ENCODE measurements at places on chromosomes 2 and 18.

DNA sequence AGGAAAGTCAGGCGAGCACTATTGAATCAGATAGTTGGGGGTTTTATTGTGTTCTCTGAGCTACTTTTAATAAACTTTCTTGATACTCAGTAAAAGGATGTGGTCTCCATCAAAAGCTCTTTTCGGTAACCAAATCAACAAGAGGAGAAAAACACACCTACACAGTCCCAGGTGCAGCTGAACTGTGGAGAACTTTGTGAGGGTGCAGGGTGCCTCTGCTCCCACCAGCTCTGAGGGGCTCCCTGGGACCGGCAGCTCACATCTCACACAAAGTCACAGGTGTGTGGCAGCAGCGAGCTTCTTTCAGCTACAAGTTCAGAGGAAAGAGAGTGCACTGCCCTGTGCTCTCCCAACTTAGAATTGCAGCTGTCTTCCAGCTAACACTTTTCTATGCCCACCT is 650.4 kb downstream of the RNF144A start:
- no peak for DNase-seq

DNA sequence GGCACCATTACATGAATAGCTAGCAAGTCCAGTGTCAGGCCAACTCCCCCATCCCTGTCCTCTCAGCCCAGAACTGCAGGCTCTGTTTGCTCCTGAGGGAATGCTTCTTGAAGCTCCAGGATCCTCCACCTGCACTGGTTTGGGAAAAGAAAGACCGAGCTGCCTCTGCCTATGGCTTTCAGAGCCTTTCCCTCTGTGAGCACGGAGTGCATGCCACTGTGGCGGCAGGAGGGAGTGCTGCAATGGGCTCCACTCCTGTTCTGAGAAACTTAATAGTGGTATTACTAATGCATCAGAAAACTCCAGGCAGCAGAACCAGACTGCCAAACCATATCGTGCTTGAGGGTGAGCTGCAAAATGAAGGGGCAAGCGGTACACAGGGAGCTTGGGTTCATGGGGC is 271.8 kb downstream of the SRBD1 start:
- no peak for DNase-seq

GRCh38 chr2:204727368-204727767 is 182.1 kb downstream of the PARD3B start:
- DNase-seq = no peak

- DNase-seq = peak; percentile 76
Observed at GRCh38 chr2:8003462-8004075, 678.3 kb upstream of the ID2 start.

DNA sequence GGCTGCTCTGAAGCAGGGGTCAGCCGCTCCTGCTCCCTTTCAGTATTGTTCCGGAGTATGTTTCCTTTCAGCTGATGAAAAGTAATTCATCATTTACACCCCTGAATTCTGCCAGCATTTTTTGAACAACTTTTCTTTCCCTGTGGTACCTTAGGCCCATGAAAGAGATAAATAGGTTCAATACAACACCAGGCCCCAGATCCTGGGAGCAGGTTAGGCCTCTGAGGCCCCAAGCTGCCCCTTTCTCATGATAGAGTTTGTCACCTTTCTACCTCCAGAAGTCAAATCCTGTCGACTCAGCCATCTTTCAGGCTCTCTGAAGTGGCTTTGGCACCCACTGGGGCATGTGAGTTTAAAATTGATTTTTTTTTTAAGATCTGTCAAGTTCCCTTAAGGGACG is 1415.1 kb upstream of the ZEB2 start:
- DNase-seq = no peak

- no peak for DNase-seq
Observed at GRCh38 chr2:189522435-189523151, 58.0 kb downstream of the SLC40A1 start.

- peak; percentile 53 for DNase-seq
Observed at GRCh38 chr2:218984239-218985020, 554 bp downstream of the FEV start.

- no peak for DNase-seq
Observed at GRCh38 chr18:45521777-45522176, 93.5 kb upstream of the SLC14A2 start.

DNA sequence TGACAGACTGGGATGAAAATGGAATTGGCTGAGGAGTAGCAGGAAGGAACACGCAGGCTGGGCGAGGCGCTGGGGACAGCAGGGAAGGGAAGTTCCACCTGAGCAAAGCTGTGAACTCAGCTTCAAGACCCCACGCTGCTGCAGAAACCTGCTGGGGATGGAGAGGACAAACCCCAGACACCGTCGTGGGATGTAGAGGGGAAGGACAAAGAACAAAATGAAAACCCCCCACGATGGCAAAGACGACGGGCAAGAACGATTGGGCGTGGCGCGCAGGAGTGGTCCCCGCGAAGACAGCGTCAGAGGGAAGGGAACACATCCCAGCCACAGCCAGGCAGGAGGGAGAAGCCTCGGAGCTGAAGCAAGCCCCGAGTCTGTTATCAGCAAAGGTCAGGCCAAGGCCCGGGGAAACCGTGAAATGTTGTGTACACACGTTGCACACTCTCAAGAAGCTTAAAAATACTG is 222.9 kb downstream of the NDUFA10 start:
- DNase-seq = no peak

- no peak for DNase-seq
Observed at GRCh38 chr2:199988151-199988550, 32.8 kb downstream of the MAIP1 start.

DNA sequence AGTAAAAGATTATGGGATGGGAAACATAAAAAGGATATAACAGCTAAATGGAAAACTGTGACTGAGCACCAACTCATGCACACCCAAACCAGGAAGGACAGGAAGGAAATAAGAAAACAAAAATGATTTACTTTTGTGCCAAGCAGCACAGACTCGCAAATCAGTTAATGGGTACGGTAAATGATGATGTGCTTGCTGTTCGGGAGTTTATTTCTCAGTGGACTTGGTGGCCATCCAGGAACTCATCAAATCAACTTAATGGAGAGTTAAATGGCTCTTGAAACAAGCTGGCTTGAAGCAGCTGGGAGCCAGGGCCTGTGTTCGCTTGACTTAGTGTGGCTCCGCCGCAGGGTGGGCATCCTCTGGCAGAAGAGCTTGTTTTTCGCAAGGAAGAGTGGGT is 36.2 kb downstream of the MTCL1 start:
- no peak for DNase-seq

- no peak for DNase-seq
Observed at GRCh38 chr2:23464905-23465537, 80.0 kb downstream of the KLHL29 start.

DNA sequence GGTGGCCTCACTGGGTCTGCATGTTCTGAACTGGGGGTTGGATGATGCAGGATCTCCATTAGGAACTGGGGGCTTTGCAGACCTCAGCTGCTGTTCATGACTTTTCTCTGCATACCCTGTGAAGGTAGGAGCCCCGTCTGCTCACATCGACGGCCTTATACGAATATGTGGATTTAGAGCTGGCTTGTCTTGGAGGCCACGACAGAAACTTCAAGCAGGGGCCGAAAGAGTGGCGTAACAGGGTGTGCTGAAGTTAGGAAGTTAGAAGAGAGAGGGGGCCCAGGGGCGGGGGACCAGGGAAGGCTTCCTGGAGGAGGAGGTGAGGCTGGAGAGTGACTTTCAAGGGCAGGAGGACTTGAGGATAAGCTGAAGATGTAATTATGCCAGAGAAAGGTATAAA is 144.9 kb downstream of the TSN start:
- DNase-seq = no peak

- DNase-seq = no peak
Observed at GRCh38 chr2:241189093-241189855, 797 bp downstream of the ANO7 start.

GRCh38 chr2:212908031-212908430 is 243.4 kb downstream of the IKZF2 start:
- no peak for DNase-seq

GRCh38 chr2:102256874-102257462 is 54.4 kb upstream of the IL1RL1 start:
- DNase-seq = no peak

- no peak for DNase-seq
Observed at GRCh38 chr2:177239932-177240630, 24.4 kb downstream of the NFE2L2 start.

GRCh38 chr2:110113961-110114591 is 1.5 kb downstream of the MALL start:
- DNase-seq = peak; percentile 55

DNA sequence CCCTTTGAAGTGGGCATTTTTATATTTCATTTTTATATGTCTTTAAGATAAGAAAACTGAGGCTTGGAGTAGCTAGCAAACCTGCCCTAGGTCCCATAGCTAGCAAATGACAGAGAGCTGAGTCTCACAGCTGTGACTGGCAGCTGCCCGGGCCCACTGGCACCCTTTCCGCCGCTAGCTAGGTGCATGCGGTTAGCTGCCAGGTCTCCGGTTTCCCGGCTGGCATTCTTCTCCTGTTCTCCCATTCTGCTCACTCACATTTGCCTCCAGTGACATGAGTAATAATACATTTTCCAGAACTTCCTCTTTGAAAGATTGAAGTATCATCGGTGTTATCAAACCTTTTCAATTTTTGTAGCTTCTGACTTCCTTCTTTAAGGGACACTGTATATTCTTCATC is 38.7 kb downstream of the MTCL1 start:
- DNase-seq = no peak

DNA sequence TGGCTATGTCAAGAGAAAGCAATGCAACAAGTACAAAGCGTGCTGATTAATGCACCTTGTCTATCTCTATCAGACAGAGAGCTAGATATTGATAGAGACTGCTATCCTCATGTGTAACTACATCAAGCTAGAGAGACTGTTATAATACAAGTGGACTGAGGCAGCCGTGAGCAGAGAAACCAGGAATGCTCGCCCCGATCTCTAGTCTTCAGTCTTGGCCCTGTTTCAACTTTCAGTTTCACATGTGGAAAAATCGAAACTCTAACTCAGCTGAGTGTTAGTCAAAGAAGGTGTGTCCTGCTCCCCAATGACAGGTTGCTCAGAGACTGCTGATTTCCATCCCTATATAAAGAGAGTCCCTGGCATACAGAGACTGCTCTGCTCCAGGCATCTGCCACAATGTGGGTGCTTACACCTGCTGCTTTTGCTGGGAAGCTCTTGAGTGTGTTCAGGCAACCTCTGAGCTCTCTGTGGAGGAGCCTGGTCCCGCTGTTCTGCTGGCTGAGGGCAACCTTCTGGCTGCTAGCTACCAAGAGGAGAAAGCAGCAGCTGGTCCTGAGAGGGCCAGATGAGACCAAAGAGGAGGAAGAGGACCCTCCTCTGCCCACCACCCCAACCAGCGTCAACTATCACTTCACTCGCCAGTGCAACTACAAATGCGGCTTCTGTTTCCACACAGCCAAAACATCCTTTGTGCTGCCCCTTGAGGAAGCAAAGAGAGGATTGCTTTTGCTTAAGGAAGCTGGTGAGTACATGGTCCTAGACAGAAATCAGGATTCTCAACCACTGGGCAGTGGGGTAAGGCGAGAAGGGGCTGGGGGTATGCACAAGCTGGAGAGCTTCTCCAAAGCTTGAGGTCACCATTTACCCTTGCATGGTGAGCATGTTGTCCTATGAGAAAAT is at the start of gene RSAD2:
TSS of gene RSAD2 (plus strand) at position 376 of the 903 bp plus-strand sequence. CDS start at position 400, 24 bp downstream.
- DNase-seq = no peak

- DNase-seq = no peak
Observed at GRCh38 chr2:7847321-7847720, 834.5 kb upstream of the ID2 start.

- DNase-seq = peak; percentile 64
Observed at GRCh38 chr2:236715077-236715476, 145.5 kb downstream of the ACKR3 start.

GRCh38 chr2:102217032-102217431 is 30.2 kb downstream of the IL1RL2 start:
- DNase-seq = no peak

DNA sequence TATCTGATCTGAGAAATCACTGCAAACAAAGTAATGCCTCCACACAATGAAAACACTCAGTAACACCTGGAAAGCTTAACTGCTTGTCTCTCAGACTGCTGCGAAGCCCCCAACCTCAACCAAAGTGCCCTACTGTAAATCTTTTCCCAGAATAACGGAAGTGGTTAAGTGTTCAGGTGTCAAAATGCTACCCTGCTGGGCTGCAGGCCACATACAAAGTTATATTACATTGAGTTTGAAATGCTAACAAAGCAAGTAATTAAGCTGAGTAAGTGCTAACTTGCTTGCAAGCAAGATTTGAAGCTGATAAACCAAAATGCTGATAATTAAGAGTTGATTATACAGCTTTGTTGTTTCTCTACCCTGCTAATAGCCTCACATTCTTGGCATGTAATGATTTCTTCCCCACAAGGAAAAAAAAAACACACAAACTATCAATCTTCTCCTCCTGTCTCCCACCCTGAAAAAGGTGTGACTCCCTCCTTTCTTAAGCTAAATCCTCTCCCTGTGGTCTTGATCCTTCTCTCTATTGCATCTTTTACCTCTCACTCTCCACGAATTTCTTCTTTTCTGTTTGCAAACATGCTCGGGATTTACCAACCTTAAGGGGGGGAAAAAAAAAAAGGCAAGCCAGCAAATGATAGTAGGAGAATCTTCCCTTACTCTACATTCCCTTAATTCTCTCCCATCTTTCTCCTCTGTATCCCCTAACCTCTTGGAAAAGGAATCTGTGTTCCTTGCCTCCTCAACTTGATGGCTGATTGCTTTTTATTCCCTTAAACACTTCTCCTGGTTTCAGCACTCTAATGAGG is 266.8 kb upstream of the SIX3 start:
- DNase-seq = no peak

DNA sequence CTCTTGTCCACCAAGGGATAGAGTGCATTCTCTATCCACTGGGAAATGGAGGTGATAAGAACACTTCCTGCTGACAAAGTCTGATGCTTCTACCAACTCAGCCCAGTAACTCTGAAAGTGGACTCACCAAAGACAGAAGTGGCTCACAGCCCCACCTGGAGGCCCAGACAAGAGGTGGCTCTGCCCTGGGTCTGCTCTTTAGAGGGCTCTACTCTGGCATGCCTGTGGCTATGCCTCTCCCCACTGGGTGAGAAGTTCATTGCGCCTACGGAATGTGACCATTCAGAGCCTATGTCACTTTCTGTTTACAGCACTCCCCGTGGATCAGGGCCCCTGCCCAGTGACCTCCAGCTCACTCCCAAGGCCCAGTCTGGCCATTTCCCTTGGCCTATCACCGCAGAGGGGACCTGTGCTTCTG is 13.5 kb upstream of the XDH start:
- no peak for DNase-seq

GRCh38 chr2:102335871-102336366 is 19.7 kb upstream of the IL18R1 start:
- DNase-seq = peak; percentile 40

DNA sequence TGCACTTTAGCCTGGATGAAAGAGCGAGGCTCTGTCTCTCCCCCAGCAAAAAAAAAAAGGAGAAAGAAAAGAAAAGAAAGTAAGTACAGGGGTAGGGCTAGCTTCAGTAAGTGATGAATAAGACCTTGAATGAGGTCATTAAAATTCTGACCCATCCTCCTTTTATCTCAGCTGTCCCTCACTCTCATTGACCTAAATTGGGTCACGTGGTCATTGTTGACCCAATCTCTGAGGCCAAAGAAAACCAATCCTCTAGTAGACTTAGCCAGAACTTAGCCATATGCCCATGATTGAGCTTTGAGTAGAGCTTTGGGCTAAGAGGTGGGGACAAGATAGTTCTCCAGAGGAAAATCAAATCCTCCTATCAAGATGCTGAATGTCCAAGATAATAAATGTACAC is 149.3 kb downstream of the PDE11A start:
- DNase-seq = no peak

- DNase-seq = no peak
Observed at GRCh38 chr2:88538362-88538917, 85.9 kb upstream of the FOXI3 start.

- no peak for DNase-seq
Observed at GRCh38 chr18:34583895-34584294, 126.2 kb upstream of the DTNA start.

- no peak for DNase-seq
Observed at GRCh38 chr2:178574789-178575188, 94.5 kb downstream of the PLEKHA3 start.
